ENCODE measurements at places on chromosomes 3 and 15. TPM values are rescaled to one million over a fixed set of nuclear protein-coding genes. Genes with fewer than 3 reads are reported as not detected.

DNAJB8 gene
- total RNA-seq = not detected

C3orf49 gene
- not detected for total RNA-seq

CHRM5 gene
- total RNA-seq = not detected

PFKFB4 gene
- 56.8 TPM for total RNA-seq

TADA3 gene
- total RNA-seq = 73.3 TPM

IQCF5 gene
- not detected for total RNA-seq

SSUH2 gene
- not detected for total RNA-seq

CXCR6 gene
- total RNA-seq = 12.4 TPM

NR2F2 gene
- not detected for total RNA-seq

SIN3A gene
- 113 TPM for total RNA-seq

TMEM40 gene
- not detected for total RNA-seq

AP3B2 gene
- total RNA-seq = 0.17 TPM

SYNPR gene
- total RNA-seq = not detected

LRRC34 gene
- total RNA-seq = 6.9 TPM

TMEM87A gene
- 42.0 TPM for total RNA-seq

OXSM gene
- total RNA-seq = 13.6 TPM

PCOLCE2 gene
- not detected for total RNA-seq

MRAS gene
- 1.0 TPM for total RNA-seq

DUSP7 gene
- total RNA-seq = 30.9 TPM

SI gene
- not detected for total RNA-seq
